ENCODE measurements at places on chromosomes 7 and 10.

DNA sequence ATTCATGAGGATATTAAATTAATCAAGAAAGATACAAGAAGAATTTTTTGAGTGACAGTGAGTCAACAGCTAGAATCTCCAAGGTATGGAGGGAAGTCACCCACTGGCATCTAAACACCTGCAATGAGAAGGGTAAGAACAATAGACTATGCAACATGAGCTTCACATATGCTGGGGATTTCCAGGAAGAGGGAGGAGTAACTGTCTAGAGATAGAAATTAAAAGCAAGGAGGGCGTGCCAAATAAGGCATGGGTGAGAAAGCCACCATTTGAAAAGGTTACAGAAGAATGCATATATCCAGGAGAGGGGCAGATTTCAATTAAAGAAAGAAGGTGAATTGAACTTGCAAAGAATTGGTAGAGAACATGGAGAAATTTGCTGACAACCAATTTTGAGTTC, 365.7 kb downstream of the GPR37 start:
- no peak for DNase-seq

- no peak for DNase-seq
Observed at GRCh38 chr7:30412782-30413504, 65.6 kb downstream of the NOD1 start.

GRCh38 chr10:4846775-4847174, 20.8 kb downstream of the AKR1E2 start:
- no peak for DNase-seq

DNA sequence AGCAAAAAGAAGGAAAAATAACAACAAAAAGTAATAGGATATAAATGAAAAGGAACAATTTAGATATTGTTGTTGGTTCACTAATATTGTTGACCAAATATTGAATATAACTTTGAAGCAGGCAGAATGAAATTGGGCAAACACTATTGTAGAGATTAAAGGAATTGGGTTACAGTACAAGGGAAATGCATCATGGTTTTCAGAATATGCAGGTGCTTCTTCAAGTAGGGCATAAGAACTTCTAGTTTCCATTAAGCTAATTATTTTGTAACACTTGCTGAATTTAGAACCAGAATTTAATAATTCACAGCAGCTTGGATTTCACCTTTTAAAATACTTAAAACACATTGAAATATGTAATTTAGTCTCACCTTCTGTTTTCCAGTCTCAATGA, 36.5 kb downstream of the RPA3 start:
- DNase-seq, result no peak

DNA sequence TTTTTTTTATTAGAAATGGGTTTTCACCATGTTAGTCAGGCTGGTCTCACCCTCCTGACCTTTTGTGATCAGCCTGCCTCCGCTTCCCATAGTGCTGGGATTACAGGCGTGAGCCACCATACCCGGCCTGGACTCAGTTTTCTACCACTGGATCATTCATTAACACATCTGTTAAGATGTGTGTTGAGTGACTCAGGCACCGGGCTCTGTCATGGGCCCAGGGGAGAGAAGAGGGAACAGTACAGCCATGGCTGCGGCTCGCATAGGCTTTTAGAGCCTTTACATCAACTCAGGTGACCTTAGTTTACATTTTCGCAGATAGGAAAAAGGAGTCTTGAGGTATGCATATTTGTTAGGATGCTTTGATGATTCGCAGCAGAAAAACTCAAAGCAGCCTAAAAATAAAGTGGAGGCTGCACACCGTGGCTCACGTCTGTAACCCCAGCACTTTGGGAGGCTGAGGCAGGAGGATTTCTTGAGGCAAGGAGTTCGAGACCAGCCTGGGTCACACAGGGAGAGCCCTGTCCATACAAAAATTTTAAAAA, 3.1 kb upstream of the ARPC1B start:
- DNase-seq, result no peak

DNA sequence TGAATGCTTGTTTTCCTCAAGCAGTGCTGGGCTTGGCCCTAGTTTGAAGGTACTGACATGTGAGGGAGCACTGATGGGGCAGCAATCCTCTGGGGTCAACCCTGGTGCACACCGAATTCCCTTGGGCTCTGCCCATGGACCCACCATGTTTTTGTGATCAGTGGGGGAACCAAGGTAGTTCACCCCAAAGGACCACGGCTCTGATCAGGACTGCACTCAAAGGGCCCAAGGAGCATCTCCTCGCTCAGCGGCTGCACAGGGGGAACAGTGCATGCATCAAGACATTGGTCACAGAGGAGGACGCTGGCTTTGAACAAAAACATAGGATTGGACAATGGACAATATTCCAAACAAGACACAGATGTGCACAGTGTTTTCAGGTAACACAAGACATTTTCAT, 12.7 kb downstream of the CXCL12 start:
- no peak for DNase-seq

GRCh38 chr7:50588937-50589336, 23.7 kb upstream of the DDC start:
- DNase-seq, result no peak

- no peak for DNase-seq
Observed at GRCh38 chr10:123912466-123912865, 20.9 kb upstream of the CPXM2 start.

GRCh38 chr7:150891740-150892139, 39.4 kb downstream of the AOC1 start:
- DNase-seq, result no peak

- no peak for DNase-seq
Observed at GRCh38 chr10:34713875-34714274, 101.2 kb downstream of the PARD3 start.

DNA sequence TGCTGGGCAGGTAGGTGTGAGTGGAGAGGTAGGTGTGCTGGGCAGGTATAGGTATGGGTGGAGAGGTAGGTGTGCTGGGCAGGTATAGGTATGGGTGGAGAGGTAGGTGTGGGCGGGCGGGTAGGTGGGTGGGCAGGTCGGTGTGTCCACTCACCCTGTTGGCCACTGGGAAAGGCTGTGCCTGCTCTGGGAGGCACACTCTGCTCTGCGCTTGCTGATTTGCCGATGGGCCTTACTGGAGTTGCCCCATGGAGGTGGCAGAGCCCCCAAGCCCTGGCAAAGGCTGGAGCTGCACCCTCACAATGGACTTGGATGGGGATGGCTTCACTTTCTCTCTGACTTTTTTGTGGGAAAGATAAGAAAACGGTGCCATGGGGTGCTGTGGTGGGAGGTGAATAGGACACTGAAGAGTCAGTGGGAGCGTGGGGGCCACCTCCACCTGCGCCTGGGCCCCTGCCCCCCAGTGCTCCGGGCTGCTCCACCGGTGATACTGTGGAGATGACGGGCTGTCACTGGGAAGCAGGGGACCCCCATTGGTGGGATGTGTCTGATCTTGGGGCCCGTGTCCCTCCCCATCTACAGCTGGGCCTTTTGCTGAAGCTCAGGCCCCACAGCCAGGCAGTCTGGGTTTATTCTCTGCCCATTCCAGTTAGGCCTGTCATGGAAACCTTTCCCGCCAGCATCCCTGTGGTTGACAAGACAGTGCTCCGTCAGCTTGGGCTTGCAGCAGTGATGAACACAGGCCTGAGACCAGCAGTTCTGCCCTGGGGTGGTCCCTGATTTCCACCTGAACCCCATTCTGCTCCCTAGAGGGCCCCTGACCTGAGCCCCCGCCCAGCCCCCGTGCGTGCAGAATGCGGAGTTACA, 75.0 kb downstream of the NKX6-2 start:
- no peak for DNase-seq

DNA sequence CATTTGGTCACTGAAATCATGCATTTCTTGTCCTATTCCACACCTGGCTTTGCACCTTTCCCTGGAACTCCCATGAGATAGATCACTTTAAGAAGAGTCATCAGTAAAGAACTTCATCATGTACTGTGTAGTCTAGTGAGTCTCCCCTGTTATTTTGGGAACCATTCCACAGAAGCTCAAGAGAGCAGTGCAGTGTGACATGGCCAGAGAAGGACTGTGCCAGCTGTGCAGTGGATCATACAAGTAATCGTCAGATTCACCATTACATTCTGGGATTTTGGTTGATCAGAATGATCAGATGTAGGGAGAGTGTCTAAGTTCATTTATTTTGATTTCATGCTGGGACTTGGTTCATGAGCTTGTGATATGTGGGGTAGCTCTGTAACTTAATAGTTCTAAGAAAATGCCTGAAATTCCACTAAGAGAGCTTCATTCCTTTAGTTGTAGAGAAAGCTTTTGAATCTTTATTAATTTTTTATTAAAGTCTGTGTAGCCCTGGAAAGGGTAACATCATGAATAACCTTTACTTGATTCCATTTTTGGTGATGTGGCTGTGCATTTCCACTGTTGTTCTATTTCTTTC, 166.8 kb downstream of the SUGCT start:
- DNase-seq, result no peak

- DNase-seq, result no peak
Observed at GRCh38 chr10:129272176-129272575, 194.9 kb upstream of the MGMT start.

- DNase-seq, result no peak
Observed at GRCh38 chr10:133141958-133142340, 18.1 kb upstream of the KNDC1 start.

- no peak for DNase-seq
Observed at GRCh38 chr7:129307592-129307991, 82.8 kb downstream of the AHCYL2 start.

DNA sequence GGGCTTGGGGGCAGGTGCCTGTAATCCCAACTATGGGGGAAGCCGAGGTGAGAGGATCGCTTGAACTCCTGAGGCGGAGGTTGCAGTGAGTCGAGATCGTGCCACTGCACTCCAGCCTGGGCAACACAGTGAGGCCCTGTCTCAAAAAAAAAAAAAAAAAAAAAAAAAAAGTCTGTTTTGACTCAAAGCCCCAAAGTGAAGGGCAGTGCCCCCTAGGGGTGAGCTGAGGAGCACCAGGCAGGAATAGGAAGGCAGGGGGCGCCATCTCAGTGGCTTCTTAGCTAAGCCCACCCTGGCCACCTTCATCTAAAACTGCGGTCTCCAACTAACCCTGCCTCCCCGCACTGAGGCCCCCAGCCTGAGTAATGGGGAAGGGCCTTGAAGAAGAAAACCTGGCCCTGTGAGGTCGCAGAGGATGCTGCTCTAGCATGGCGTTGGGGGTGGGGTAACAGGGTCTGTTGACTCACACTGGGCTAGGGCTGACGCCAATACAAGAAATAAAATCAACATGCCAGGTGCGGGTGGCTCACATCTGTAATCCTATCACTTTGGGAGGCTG, 9.8 kb downstream of the PODXL start:
- DNase-seq, result no peak

DNA sequence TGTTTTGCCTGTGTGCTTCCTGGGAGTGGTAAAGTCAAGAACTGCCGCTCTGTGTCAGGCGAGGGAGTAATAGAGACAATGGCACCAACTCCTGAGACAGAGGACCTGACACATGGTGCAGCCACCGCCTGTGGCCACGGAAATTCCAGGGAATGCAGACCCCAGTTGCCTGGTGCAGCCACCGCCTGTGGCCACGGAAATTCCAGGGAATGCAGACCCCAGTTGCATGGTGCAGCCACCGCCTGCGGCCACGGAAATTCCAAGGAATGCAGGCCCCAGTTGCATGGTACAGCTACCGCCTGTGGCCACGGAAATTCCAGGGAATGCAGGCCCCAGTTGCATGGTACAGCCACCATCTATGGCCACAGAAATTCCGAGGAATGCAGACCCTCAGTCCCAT, 8.7 kb downstream of the DIP2C start:
- no peak for DNase-seq

DNA sequence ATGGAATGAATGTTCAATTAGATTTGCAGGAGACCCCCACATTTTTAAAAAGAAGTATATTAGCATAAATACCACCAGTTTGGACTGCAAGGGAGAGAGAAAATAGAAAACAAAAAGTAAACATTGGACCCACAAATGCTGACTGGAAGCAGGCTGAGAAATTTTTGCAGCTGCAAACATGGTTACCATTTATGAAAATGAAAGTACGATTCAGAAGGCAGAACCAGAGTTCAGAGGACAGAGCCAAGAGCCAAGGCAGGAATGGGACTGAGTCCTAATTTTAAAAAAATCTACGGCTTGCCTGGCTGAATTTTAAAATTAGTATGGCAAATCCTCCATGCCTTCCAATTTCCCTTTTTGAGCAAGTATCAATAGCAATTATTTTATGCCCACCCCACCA, 74.6 kb upstream of the NPS start:
- DNase-seq, result no peak

DNA sequence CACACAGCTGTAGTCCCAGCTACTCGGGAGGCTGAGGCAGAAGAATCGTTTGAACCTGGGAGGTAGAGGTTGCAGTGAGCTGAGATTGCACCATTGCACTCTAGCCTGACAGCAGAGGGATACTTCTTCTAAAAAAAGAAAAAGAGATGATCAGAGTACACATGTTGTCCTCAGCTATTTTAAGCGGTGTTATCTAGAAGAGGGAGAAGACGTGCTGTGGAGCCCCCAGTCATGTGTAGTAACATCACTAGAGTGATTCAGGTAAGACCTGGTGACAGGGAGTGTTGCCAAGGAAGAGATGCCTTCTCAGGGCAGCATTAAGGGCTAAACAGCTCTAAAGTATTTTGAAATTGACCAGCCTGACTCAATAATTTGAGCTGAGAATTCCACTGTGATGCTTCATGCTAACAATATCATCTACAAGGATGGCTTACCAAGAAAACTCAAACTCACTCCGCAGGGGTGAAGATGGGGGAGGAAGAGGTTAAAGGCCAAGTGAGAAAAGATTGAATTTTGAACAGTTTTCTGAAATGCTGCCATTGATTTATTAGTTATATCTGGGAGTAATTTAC, 97.4 kb downstream of the KLF6 start:
- DNase-seq, result no peak

- DNase-seq, result no peak
Observed at GRCh38 chr7:7944619-7945282, 23.8 kb upstream of the GLCCI1 start.

- DNase-seq, result no peak
Observed at GRCh38 chr10:60376221-60377041, 13.2 kb downstream of the ANK3 start.

DNA sequence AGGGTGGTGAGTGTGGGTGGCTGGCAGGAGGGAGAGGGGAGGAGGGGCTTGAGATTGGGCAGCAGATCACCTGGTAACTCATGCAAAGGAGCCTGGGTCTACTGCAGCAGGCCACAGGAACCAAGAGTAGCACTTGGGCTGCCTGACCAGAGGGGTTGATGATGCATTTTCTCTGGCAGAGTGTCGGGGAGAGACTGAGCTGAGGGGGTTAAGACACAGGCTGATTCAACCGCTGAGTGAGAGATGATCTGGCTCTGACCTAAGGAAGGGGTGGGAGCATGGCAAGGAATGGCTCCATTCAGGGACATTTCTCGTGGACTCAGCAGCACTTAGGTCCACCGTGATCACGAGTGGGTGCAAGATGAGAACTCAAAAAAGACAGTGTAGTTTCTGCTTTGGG, 115.5 kb upstream of the STK17A start:
- no peak for DNase-seq

DNA sequence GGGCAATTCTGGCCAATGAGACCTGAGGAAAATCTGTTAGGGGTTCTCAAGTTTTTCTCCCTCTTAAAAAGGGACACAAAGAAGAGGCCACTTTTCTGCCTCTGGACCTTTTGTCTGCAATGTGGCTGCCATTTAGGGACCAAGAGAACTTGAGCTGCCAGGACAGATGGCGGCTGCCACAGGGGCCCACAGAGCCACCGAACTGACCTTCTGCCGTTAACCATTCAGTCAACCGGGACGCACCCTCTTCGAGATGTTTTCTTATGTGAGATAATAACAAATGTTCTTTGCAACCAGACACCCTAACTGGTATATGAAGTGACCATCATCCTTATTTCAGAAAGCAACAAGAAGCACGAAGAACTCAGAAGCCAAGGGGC, 29.2 kb downstream of the GSDME start:
- DNase-seq, result no peak

- DNase-seq, result no peak
Observed at GRCh38 chr7:121420976-121421375, 24.9 kb upstream of the FAM3C start.

- no peak for DNase-seq
Observed at GRCh38 chr10:19983880-19984565, 167.8 kb downstream of the PLXDC2 start.
